Body of pancreas (tissue), 4 donors: ENCODE measurements at places on chromosomes 6 and 20.

DNA sequence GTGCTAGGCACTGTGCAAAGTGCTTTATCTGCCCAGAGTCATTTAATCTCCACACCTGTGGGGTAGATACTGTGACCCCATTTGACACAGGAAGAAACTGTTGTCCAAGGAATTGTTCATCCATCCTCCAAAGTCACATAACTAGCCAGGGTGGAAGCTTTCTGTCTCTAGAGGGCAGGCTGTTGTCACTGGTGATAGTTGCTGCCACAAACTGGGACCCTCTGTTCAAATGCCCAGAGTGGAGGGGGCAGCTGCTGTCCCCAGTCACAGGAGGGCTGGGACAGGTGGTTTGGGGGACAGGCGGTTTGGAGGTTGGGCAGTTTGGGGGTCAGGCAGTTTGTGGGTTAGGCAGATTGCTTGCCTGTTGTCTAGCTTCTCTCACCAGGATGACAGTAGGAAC lies 16.1 kb upstream of the TMEM242 start:
- DNase-seq: no peak

- DNase-seq: no peak
These were observed 61.8 kb downstream of the NFATC2 start for GRCh38 chr20:51480507-51481270.

GRCh38 chr20:13817342-13817741 lies 32.5 kb downstream of the NDUFAF5 start:
- no peak for DNase-seq

GRCh38 chr6:129767776-129768485 lies 58.0 kb upstream of the ARHGAP18 start:
- no peak for DNase-seq

DNA sequence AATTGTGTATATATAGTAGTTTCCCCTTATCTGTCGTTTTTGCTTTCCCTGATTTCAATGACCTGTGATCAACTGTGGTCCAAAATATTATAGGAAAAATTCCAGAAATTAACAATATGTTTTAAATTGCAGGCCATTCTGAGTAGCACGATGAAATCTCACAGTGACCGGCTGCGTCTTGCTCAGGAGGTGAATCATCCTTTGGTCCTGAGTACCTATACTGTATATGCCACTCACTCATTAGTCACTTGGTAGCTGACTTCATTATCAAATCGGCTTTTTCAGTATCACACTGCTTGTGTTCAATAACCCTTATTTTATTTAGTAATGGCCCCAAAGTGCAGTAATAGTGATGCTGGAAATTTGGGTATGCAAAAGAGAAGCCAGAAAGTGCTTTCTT lies 728.3 kb upstream of the EYS start:
- no peak for DNase-seq

- DNase-seq: no peak
These were observed 309.0 kb upstream of the BTBD3 start for GRCh38 chr20:11608736-11609135.

DNA sequence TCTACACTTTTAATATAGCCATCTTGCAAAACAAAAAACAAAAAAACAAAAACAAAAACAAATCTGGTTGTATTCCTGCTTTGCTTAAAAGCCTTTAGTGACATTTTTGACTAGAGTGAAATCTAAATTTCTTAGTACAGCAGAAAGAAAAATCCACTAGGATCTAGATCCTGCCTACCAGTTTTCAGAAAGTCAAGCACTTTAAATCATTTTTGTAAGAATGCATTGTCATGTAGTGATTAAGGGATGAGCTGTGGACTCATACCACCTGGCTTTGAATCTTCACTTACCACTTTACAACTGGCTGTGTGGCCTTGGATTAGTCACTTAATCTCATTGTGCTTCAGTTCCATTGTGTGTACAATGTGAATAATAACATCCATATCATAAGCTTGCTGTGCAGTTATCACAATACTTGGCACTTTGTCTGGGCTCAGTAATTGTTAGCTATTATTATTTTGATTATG lies 4.0 kb downstream of the MKKS start:
- no peak for DNase-seq

- no peak for DNase-seq
These were observed 58.2 kb upstream of the TRAF3IP2 start for GRCh38 chr6:111663692-111664564.

DNA sequence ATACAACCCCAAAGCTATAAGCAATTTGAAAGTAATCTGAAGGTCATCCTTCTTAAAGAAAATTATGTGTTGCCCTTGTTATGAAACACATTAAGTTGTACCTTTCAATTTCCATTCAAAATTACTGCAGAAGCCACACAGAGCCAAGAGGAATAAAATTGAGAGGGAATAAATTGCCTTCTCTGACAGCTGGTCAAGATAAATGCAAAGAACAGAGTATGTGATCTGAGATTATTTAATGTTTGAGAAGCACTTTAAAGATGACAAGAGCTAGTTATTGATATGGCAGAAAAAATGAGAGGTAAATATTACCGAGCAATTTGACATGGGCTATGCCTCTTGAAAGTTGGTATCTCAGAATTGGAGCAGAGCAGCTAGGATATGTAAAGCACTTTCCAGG lies 61.6 kb downstream of the TRDN start:
- no peak for DNase-seq

DNA sequence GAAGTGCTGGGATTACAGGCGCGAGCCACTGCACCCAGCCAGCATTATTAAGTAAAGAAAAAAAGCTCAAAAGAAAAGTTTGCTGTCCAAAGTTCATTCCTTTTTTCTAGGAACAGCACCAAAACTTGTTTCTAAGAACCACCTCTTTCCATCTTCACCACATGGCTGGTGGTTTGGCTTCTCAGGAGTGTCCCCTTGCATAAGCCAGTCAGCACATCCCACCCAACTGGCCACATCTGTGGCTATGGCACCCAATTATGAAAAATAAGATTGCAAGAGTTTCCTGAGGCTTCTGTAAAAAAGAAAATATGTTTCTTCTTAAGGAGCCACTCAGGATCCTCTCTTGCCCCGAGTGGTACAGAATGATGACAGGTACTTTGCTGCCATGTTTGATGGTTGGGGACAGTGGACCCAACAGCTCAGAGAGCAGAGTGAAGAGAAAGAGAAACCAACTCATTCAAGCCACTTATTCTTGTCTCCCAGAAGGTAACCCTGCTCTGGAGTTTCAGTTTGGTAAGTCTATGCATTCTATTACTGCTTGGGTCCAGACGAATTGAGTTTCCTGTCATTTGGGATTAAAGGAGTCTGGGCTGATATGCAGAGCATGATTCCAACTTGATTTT lies 65.3 kb downstream of the PSMB1 start:
- no peak for DNase-seq

DNA sequence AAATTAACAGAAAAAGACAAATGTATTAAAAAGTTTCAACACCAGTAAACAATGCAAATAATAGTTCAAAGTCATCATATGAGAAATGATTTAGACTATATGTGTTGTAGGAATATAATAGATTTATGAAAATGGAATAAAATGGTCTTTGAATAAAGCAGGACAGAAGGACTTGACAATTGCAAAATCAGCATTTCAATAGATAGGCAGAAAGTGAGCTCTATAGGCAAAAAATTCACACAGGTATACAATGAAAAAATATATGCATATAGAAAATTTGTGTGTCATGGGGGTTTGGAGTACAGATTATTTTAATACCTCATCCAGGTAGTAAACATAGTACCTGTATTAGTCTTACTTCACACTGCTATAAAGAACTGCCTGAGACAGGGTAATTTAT lies 571.1 kb upstream of the EYS start:
- DNase-seq: no peak

- peak; percentile 53 for DNase-seq
These were observed 798 bp downstream of the DSP start for GRCh38 chr6:7542065-7542873.

- no peak for DNase-seq
These were observed 6.4 kb downstream of the KCNG1 start for GRCh38 chr20:51016521-51016920.

- DNase-seq: no peak
These were observed 275.1 kb downstream of the GRIK2 start for GRCh38 chr6:101668496-101669030.

DNA sequence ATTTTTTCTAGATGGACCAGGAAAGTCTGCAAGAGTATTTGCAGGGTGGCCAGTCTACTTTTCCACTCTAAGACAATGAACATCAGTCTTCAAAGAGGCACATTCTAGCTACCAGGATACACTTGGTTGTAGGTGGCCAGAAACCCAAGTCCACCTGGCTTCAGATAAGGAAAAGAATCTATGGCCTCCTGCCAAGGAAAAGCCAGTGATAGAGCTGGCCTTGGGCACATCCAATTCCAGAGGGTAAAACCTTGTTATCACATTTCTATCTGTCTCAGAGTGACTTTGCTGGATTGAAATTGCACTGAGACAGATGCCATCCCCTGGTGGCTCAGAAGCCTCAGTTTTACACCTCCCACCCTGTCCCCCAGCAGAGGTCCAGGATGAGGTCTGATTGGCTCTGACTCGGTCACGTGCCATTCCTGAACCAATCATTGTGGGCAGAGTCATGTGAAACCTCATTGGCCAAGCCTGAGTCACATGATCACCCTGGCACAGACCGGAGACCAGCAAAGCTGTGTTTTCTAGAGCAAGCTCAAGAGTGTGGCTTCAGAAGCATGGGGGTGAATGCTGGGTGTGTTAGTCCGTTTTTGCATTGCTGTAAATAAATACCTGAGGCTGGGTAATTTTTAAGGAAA lies 497.4 kb upstream of the SULF2 start:
- no peak for DNase-seq

GRCh38 chr6:62940848-62941247 lies 270.4 kb upstream of the FKBP1C start:
- DNase-seq: no peak

DNA sequence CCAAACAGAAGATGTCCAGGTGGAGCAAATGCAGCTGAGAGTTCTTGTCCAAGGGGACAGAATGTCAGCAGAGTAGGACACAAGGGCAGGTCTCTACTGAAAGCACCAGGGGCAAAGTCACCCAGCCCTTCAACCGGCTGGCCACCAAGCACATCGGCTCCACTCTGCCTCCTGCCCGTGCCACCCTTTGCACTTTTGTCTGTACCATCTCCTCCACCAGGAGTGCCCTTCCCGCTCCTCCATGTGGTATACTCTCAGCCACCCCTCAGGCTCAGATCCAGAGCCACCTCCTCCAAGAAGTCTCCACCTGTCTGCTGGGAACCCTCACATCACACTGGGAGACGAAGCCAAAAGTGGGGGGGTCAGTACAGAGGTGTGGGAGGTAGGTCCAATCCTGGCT lies 4.1 kb upstream of the HSPA12B start:
- DNase-seq: no peak

- no peak for DNase-seq
These were observed 264.4 kb downstream of the BTBD9 start for GRCh38 chr6:38375341-38375740.

GRCh38 chr6:17928514-17929430 lies 58.7 kb downstream of the KIF13A start:
- DNase-seq: no peak

- no peak for DNase-seq
These were observed 15.8 kb upstream of the DEK start for GRCh38 chr6:18280084-18280483.
